Activated CD4-positive, CD25-positive, alpha-beta regulatory T cell treated with anti-CD3 and anti-CD28 coated beads, Interleukin-2, amount 50 U/mL, for 72 hours (primary cell): ENCODE measurements at places on chromosomes 13 and 19.

DNA sequence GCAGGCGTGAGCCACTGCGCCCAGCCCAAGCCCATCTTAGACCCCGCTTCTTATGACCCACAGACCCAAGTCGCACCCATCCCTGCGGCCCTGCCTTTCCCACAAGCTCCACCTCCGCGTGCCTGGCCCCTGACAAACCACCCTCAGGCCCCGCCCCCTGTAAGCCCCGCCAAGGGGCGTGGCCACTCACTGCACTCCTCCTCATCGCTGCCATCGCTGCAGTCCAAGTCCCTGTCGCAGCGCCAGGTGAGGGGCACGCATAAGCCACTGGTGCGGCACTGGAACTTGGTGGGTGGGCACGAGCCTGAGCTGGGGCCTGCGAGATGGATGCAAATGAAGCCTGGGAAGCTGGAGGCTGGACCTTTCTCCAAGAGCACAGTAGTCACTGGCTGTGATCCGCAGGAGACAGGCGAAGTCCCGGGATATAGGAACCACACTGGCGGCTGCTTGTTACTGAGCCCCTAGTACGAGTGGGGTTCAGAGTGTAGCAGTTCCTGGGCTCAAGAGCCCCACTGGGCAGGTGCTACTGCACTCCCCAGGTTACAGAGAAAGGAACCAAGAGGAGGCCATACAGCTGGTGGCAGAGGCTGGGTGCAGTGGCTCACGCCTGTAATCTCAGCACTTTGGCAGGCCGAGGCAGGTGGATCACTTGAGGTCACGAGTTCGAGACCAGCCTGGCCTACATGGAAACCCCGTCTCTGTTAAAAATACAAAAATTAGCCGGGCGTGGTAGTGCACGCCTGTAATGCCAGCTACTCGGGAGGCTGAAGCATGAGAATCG lies 3.1 kb downstream of the CD320 start:
- DNase-seq = peak; percentile 37

DNA sequence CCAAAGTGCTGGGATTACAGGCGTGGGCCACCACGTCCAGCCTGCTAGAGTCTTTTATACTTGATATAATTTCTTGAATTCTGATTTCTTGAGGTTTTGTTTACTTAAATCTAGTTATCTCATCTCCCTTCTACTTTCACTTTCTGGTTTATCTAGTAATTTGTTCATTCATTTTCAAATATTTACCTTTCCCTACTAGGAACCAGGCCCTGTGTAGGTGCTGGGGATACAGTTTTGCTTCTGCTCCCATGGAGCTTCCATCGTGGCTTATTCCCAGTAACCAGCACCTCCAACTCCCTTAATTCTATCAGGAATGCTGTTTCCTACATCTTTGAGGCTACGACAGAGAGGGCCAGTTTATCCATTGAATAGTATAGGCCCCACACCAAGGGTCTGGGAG lies 24.1 kb upstream of the TRIM13 start:
- DNase-seq = no peak

- DNase-seq = no peak
These were observed 5.4 kb upstream of the NLRP7 start for GRCh38 chr19:54952591-54953344.

DNA sequence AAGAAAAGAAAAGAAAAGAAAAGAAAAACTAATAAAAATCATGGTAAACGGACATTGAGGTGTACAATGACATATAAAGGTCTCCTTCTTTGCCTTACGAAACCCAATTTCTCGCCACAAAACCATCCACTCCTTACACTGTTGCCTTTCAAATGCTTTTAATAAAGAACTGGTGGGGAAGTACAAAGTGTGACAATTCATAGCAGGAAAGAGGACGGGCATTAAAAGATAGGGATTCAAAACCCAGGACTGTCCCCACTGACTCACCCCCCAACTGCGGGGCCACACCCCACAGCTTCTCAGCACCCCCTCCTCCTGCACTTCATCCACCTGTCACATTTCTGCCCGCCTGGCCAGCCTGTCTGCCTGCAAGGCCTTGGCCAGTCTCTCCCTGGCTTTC lies 2.4 kb downstream of the MBD3L2B start:
- DNase-seq = no peak

DNA sequence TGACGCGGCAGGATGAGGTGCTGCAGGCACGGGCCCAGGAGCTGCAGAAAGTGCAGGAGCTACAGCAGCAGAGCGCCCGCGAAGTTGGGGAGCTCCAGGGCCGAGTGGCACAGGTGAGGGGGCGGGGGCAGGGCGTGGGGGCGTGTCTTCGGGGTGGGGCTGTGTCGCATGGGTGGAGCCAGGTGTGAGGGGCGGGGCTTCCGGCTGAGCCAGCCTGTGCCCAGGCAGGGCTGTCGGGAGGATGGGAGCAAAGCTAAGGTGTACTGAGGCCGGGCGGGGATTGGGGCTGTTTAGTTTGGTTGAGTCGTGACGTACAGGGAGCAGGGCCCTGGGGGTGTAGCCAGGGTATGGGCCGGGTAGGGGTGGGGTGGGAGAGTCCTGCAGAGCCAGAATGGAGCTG lies 62.3 kb downstream of the KCNC3 start:
- peak; percentile 43 for DNase-seq

DNA sequence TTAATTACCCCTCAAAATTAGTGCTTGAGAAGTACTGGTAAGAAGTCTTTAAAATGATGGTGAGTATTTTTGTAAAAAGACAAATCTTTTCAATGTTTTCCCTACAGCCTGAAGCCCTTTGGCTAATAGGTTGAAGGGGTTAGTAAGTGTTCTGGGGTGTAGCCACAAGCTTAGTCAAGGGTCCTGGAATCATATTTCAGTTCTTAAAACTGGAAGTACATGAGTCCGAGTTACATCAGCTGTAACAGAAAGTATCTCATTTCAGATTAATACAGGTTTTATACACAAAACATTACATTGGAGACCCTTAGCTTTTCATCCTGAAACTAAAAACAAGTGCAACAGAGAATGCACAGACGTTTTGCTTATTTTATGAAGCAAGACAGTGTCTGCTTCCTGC lies 52.7 kb upstream of the TEX29 start:
- DNase-seq = no peak

- no peak for DNase-seq
These were observed 317.0 kb downstream of the ENOX1 start for GRCh38 chr13:43469791-43470190.

- no peak for DNase-seq
These were observed 1.9 kb downstream of the GPR18 start for GRCh38 chr13:99256283-99256682.

DNA sequence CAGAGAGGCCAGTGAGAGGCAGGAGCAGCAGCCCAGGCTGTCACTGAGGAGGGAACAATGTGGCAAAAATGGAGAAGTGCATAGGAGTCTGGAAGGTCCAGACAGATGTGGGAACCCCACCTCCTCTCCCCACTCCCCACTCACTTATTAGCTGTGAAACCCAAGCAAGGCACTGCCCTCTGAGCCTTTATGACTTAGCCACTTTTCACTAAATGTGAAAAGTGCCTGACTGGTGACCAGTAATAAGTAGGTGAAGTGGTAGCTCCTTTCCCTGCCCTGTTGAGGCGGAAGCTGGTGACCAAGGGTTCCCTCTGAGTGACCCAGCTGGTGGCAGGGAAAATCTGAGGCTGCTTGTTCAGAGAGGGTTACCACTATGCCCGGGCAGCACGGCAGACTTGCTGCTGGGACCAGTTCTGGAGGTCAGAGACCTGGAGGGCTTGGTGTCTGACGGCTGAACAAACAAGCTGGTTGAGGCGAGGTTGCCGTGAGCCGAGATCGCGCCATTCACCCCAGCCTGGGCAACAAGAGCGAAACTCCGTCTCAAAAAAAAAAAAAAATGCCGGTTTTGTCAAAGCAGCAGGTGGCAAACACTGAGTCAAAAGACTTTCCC lies 80.0 kb downstream of the ZNF429 start:
- no peak for DNase-seq

GRCh38 chr13:94232161-94232950 lies 247.1 kb downstream of the DCT start:
- DNase-seq = no peak
